HAP-1 (cell line): ENCODE measurements at places on chromosomes 13 and 19.
A peak's percentile ranks its signal among the peaks of the same experiment; 100 is the strongest.

DNA sequence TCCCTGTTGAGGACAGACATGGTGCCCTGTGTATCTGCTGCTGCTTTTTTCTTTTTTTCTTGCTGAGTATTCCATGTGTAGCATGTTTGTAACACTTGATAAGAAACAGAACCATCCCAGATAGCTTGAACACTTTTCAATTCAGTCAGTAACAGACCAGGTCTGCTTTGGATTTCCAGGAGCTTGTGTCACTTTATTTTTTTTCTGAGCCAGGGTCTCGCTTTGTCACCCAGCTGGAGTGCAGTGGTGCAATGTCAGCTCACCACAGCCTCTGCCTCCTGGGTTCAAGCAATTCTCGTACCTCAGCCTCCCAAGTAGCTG lies 43.7 kb downstream of the BBC3 start:
- DNase-seq = no peak

GRCh38 chr19:41811981-41812380 lies 15.6 kb downstream of the CEACAM3 start:
- DNase-seq = no peak

DNA sequence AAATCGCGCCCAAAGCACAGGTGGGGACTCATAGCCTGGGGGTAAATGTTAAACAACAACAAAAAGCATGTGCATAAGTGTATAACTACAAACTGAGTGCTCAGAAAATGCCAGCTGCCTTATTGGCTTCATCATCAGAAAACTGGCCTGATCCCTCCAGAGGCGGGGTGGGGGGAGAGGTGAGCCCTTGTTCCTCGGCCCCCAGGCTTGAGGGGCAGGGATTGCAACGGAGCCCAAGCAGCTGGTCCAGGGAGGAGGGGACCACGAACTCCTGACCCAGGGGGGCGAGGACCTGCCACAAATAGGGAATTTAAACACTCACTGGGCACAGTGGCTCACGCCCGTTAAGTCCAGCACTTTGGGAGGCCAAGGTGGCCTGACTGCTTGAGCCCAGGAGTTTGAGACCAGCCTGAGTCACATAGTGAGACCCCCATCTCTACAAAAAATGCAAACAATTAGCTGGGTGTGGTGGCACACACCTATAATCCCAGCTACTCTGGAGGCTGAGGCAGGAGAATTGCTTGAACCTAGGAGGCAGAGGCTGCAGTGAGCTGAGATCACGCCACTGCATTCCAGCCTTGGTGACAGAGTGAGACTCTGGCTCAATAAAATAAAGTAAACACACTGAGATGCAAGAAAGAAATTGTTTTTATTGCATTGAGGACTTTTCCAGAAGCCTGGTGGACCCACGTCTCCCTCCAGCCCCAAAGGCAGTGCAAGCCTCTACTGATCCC lies 8.7 kb downstream of the SIRT6 start:
- DNase-seq = no peak

GRCh38 chr13:40403509-40404241 lies 262.8 kb downstream of the FOXO1 start:
- no peak for DNase-seq

GRCh38 chr13:27023385-27024073 lies 148.1 kb downstream of the USP12 start:
- DNase-seq = no peak

DNA sequence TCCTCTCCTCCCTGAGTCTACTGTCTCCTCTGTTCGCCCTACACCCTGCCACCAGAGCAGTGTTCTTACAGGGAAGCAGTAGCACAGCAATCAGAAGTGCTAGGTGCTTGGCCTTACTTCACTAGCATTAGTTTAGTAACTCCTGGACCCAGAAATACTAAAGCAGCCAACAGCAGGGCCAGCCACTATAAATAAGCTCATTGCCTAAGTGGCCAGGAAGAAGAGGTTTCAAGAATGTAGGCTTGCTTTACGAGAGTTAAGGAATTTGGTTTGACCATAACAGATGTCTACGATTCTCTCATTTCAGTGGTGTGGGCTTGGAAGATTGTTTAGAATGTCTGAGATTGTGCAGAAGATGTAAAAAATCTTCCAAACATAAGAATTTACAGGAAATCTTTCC lies 103.3 kb downstream of the ZAR1L start:
- no peak for DNase-seq

DNA sequence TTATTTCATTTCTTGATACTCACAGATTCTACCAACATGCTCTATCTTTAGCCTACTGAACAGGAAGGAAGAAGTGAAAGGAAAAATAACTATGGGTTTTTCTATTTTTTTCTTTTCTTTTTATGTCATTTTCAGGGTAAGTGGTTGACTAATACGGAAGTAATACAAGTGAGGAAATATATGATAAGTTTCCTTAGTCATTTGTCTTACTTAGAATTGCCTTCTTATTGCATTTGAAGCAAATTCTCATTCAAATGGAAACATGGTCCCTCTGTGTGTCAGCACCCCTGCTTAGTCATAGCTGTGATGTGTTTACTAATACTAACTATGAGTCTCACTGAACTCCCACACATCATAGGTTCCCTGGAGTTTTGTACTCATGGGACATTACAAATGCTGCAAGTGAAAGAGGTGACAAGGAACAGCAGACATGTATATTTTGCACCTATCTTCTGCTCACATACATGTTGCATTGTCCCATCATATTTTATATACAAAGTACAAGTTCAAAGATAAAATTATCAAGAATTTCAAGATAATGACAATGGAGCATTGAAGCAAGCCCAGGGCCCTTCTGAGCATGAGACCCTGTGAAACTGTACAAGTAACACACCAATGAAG lies 60.1 kb downstream of the DCT start:
- no peak for DNase-seq

- no peak for DNase-seq
Measured at GRCh38 chr19:45953676-45954075, 20.0 kb downstream of the NOVA2 start.

- DNase-seq = peak; percentile 59
Measured at GRCh38 chr19:10517760-10518443, 655 bp upstream of the S1PR5 start.

- DNase-seq = no peak
Measured at GRCh38 chr13:23455401-23456185, 22.1 kb upstream of the SACS start.

DNA sequence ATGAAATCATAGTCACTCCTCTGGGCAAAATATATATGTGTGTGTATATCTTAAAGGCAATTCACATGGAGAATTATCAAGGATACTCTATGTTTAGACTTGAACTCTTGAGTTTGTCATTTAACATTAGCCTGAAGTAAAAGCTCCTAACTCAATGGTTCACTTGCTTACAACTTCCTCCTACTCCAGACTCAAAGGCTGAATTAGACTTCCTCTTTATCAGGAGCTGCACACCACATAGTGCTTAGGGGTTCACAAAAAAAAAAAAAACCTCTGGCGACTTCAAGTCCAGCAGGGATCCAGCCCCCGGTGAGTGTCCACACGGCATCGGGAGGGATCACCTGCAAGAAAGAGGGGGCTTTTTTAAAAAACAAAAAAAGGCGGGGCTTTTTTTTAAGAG lies 68.2 kb upstream of the LSM14A start:
- DNase-seq = no peak

GRCh38 chr13:45899406-45899805 lies 47.9 kb upstream of the SIAH3 start:
- DNase-seq = no peak

DNA sequence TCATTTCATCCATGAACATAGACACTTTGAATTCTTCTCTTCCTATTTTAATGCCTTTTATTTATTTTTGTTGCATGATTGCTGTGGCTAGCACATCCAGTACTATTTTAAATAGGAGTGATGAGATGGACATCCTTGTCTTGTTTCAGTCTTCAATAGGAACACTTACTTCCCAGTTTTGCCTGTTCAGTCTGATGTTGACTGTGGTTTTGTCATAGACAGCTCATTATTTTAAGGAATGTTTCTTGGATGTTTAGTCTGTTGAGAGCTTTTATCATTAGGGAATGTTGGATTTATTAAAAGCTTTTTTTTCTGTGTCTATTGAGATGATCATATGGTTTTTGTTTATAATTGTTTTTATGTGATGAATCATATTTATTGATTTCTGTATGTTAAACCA lies 586.6 kb downstream of the SLITRK1 start:
- no peak for DNase-seq

DNA sequence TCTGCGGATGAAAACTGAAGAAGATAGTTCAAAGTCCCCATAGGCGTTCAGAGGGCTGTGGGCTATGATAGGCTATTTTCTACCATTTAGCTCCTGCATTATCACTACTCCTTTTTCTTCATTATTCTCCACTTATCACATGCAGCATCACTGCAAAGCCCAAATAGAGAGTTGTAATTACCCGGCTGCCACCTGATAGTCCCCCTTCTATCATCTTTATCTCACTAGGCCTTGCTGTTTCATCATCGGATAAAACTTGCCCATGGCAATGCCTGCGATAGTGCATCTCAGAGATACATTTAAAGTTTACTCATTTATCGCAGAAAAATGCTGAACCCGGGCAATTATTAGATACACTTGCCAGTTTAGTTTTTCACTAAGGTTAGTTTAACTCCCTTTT lies 82.9 kb upstream of the SOX21 start:
- no peak for DNase-seq

- DNase-seq = no peak
Measured at GRCh38 chr13:113183450-113184129, 24.9 kb downstream of the PCID2 start.

DNA sequence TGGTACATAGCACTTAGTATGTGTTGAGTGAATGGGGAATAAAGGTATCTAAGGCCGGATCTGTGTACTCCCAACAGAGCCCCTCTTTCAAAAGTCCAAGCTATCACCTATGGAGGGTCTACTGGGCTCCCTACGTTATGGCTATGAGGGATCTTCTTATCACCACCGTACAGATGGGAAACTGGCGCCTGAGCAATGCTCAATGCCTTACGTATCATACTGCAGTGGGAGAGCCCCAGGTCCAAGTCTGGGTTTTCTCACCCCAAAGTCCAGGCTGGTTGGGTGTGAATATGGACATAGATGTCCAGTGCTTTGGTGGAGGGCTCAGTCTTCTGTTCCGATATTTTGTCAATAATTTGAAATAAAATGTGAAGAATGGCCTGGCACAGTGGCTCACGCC lies 13.1 kb upstream of the GGACT start:
- no peak for DNase-seq

GRCh38 chr13:110298505-110299282 lies 8.3 kb downstream of the COL4A1 start:
- DNase-seq = no peak

DNA sequence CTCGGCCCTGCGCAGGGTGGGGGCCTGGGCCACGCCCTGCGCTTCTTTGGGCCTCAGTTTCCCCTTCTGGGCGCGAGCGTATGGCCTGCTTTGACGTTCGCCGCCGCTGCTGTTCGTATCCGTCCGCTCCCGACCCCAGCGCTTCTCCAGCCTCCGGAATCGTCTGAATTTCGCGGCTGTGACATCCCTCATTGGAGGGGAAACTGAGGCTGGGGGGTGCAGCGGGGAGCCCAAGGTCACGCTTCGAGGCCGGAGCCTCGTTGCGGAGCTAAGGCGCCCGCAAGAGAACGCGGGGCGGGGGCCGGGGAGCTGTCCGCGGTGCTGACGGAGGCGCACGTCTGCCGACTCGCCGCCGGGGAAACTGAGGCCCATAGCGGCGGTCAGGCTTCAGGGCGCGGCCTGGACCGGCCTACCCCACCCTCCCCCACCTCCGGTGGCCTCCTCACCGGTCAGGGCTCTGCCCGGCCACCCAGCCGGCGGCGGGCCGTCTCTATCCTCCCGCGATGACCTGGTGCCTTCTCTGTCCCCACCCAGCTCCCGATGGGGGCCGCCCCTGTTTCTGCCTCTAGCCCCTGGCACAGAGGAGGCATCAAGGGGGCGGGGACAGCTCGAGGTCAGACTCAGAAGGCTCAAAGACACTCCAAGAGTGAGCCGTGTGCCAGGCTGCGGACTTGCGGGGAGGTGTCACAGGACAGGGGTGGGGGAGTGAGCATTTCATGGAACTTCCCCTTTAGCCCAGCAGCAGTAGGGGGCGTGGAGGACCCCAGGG lies 3.0 kb upstream of the APC2 start:
- DNase-seq = no peak

DNA sequence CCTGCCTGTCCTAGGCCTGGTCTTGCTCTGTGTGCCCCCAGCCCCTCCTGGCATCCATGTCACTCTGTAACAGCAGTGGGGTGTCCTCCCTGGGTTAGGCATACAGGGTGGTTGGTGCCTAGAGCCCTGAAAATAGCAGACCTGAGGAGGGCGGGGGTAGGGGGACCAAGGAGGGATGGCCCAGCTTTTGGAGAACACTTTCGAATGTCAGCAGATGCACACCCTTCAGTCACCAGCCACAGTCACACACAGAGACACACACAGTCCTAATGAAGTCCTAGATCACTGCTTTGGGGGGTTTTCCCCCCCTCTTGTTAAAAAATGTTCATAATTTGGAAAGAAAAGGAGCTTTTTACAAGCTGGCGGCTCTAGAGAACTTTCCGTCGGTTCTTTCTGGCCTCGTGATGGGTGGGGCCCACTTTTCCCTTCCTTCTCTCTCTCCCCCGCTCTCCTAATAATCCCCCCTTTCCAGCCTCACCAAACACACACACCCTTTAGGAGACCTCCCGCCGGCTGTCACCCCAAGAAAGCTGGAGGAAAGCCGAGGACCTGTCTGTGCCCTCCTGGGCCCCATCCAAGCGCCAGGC lies 47.9 kb downstream of the LYL1 start:
- DNase-seq = no peak

GRCh38 chr13:112101360-112101930 lies 34.5 kb downstream of the SOX1 start:
- no peak for DNase-seq

DNA sequence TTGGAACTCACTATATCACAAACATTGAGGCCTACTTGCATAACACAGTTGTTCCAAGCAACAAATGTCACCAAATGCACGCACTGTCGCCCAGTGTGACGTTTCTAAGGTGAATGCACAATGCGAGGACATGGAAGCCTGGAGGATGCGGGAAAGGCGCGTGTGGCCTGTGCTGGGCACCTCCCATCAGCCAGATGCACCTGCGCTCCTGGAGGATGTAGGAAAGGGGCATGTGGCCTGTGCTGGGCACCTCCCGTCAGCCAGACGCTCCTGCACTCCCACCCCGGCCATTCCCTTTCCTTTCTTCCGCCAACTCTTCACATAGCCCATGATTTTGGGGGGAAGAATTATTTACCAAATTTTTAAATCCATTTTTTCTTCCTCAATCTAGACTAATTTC lies 202.4 kb upstream of the SOX1 start:
- DNase-seq = no peak

- DNase-seq = no peak
Measured at GRCh38 chr19:8460516-8461298, 15.9 kb downstream of the HNRNPM start.

GRCh38 chr19:4588291-4588761 lies 28.8 kb upstream of the SEMA6B start:
- DNase-seq = no peak

DNA sequence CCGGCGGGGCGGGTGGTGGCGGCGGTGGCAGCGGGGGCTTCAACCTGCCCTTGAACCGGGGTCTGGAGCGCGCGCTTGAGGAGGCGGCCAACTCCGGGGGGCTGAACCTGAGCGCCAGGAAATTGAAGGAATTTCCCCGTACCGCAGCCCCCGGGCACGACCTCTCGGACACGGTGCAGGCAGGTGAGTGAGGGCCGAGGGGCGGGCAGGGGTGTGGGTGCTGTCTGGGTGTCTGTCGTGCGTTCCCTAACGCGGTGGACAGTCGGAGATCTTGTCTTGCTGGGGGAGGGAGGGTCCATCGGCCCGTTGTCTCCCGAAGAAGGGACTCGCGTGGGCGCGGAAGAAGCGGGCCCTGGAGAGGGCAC lies 533 bp downstream of the LRCH1 start:
- peak; percentile 31 for DNase-seq
